GM23248 (cell line): ENCODE measurements at places on chromosomes 5 and 9. TPM values are rescaled to one million over a fixed set of nuclear protein-coding genes. Genes with fewer than 3 reads are reported as not detected.
A peak's percentile ranks its signal among the peaks of the same experiment; 100 is the strongest.

KIF24 gene
- total RNA-seq, result 1.1 and 1.6 TPM in 2 replicates

DNA sequence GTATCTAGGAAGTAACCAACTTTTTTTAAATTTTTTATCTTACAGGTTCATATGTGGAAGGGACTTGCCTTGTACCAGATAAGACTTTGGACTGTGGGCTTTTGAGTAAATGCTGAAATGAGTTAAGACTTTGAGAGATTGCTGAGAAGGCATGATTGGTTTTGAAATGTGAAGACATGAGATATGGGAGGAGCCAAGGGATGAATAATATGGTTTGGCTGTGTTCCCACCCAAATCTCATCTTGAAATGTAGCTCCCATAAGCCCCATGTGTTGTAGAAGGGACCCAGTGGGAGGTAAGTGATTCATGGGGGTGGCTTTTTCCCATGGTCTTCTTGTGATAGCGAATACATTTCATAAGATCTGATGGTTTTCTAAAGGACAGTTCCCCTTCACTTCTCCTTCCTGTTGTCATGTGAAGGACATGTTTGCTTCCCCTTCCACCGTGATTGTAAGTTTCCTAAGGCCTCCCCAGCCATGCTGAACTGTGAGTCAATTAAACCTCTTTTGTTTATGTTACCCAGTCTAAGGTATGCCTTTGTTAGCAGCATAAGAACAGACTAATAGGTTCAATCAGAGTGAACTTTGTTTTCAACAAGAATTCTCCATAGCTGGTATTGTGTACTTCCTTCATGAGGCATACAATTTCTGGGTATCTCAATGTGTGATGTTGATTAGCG is 535.6 kb upstream of the MEF2C start:
- no peak for DNase-seq
- no peak overlapping the region for H3K4me3 ChIP-seq
- peaks cover 7% of the 10 kb centered on the region for H3K4me1 ChIP-seq
- H3K36me3 ChIP-seq, result no peaks in the 10 kb centered on the region

GRCh38 chr9:7153566-7153965 is 395.8 kb downstream of the KDM4C start:
- no peaks in the 10 kb centered on the region for H3K36me3 ChIP-seq
- no peak for DNase-seq
- H3K4me1 ChIP-seq, result no peaks in the 10 kb centered on the region
- H3K27me3 ChIP-seq, result no peaks in the 10 kb centered on the region
- H3K4me3 ChIP-seq, result no peak overlapping the region

- H3K27ac ChIP-seq, result no peak overlapping the region
- H3K4me3 ChIP-seq, result no peak overlapping the region
- H3K36me3 ChIP-seq, result peaks cover 36% of the 10 kb centered on the region
- DNase-seq, result no peak
- H3K27me3 ChIP-seq, result no peaks in the 10 kb centered on the region
Measured at GRCh38 chr5:83055166-83055565, 22.0 kb downstream of the TMEM167A start.

DNA sequence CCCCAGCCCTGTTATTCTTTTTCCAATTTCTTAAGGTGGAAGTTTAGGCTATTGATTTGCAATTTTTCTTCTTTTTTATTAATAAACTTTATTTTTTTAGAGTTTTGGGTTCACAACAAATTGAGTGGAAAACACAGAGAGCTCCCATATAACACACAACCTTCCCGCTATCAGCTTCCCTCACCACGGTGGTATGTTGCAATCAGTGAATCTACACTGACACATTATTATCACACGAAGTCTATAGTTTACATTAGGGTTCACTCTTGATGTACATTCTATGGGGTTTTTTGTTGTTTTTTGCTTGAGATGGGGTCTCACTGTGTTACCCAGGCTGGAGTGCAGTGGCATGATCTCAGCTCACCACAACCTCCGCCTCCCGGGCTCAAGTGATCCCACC is 4.8 kb upstream of the NFX1 start:
- H3K36me3 ChIP-seq, result peaks cover 17% of the 10 kb centered on the region

DNA sequence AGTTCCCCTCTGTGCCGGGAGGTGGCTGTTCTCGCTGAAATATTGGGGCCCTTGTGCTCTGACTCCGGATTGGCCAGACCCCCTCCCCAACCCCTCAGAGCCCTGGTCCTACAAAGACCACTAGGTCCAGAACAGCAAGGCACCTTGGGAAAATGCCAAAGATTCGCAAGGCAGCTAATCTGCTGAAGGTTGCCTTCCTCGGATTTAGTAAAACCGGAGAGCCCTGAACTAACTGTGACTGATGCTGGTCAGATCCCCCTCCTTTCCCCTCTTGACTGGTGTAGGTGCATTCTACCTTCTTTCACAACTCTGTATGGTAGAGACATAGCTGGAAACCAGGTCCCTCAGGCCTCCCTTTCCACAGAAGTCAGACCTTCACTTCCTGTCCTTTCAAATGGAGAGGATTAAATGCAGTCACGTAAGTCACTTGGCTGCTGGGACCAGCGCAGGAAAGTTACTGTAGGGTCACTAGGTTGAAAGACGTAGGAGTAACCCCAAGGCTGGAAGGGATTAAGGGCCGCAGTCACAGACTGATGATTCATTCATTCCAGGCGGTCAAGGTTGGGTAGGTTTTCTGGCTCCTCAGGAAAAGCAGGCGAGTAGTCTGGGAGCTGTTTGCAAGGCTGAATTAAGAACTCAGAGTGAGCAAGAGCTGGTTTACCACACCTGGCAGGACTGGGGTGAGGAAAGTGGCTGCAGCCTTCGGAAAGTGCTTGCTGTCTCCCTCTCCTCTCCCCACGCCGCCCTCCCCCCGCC is 5.3 kb downstream of the BARX1 start:
- no peak overlapping the region for H3K27ac ChIP-seq
- no peaks in the 10 kb centered on the region for H3K4me1 ChIP-seq
- DNase-seq, result peak; percentile 26
- peaks cover 87% of the 10 kb centered on the region for H3K27me3 ChIP-seq

RASEF gene
- 0.11 TPM in 1 of 2 replicates, not detected in the other for total RNA-seq
